Dorsolateral prefrontal cortex (tissue), 122 donors: ENCODE measurements at places on chromosomes 5 and 9.

DNA sequence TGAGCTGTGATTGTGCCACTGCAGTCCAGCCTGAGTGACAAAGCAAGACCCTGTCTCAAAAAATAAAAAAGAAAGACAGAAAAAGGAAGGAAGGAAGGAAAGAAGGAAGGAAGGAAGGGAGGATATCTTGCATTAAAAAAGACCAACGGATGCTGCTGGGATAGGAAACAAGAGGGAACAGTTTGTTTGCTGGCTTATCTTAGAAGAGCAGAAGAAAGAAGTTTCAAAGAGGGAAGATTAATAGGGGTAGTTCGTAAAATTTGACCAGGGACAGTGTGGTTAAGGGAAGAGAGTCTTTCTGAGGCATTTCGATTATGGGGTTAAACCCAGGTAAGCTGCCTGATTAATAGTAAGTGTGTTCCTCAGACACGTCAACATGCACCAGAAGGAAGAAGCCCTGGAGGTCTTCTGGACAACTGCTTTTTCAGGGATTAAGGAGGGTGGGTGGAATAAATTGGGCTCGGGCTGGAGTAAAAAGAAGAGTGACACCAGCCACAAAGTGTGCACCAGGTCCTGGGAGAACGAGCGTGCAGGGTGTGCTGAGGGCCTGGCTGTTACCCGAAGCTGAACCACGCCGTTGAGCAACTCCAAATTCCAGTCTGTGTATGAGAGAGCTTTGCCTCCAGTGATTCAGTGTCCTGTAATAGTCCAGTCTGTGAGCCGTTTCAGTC lies 24.8 kb downstream of the FYB1 start:
- no peak for DNase-seq

DNA sequence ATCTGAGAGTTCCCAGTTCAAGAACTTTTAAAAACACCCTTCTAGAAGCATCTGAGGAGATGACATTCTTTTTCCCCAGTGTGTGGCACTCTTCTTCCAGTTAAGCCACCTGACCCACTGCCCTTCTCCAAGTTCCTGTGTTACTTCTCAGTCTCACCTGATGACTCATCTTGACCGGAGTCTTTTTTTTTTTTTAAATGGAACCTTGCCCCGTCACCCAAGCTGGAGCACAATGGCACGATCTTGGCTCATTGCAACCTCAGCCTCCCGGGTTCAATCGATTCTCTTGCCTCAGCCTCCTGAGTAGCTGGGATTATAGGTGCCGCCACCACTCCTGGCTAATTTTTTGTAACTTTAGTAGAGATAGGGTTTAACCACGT lies 224.1 kb upstream of the DAB2 start:
- DNase-seq, result no peak

- DNase-seq, result no peak
These were observed 739 bp upstream of the SPINK7 start for GRCh38 chr5:148311484-148311883.

GRCh38 chr9:135920973-135921585 lies 13.7 kb upstream of the CAMSAP1 start:
- no peak for DNase-seq

DNA sequence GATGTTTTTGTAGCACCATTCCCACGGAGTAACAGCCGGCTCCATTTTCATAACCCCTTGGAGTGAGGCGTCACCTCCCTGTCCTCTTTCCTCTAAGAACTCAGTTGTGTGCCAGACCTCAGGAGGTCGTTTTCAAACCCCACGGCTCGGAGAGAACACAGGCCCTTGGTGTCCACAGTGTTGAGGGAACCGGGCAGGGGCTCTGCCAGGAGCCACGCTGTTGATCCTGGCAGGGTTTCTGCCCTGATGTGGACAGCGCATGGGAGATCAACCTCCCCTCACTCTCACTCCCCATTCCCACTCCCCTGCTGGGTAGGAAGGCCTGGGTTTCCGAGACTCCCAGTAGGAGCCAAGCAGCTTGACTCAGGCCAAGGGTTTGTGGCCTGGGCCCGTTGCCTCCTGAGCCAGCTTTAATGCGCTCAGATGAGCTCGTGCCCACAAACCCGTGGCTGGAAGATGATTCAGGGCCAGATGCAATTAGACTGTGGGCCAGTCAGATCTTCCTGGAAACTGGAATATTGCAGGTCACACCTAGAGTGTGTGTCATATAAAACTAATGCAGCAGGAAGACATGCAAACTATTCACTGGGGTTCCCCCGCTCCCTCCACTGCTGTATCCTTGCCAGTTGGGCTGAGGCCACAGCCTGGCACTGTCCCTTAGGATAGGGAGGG lies 133.4 kb downstream of the SLC12A2 start:
- DNase-seq, result no peak

DNA sequence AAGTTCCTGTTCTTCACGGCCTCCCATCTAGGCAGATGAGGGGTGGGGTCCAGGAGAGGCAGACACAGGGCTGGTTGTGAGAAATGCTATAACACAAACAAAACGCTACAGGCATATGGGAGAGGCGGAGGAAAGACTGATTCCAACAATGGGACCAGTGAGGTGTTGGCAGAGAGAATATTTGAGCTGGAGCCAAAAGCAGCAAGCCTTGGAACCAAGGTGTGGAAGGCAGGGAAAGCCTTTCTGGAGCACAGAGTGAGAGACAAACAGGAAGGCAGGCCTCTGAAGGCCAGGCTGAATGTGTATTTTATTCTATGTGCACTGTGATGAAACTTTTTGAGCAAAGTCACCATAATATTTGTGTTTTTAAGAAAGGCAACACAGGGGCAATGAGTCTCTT lies 2.9 kb downstream of the ATPSCKMT start:
- DNase-seq, result no peak

DNA sequence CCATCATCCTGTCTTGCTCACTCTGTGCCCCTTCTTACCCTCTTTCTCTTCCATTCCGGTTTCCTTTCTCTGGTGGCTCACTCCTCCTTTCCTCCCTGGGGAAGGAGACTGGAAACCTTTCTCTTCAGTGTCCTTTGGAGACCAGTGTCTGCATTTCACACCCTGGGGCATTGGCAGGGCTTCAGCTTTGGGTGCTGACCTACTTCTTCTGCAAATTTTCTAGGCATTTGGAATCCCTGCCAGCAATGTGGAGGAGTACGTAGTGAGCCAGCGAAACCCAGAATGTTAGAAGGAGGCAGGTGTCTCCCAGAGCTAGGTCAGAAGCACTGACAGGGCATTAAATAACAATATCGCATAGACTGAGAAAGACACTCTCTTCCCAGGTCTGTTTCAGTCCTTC lies 122.2 kb downstream of the SLC28A3 start:
- no peak for DNase-seq

DNA sequence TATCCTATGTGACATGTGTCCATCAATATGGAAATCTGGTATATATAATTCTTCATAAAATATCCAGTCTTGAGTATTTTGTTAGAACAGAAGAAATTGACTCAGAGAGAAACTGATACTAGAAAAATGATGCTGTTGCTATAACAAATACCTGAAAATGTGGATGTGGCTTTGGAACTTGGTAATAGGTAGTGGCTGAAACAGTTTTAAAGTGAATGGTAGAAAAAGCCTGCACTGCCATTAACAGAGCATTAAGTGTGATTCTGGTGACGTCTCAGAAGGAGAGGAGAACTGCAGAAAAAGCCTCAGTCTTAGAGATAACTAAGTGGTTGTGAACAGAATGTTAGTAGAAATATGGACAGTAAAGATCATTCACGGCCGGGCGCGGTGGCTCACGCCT lies 634.9 kb upstream of the ZNF608 start:
- DNase-seq, result no peak

- DNase-seq, result no peak
These were observed 21.1 kb upstream of the ARSI start for GRCh38 chr5:150323819-150324218.

DNA sequence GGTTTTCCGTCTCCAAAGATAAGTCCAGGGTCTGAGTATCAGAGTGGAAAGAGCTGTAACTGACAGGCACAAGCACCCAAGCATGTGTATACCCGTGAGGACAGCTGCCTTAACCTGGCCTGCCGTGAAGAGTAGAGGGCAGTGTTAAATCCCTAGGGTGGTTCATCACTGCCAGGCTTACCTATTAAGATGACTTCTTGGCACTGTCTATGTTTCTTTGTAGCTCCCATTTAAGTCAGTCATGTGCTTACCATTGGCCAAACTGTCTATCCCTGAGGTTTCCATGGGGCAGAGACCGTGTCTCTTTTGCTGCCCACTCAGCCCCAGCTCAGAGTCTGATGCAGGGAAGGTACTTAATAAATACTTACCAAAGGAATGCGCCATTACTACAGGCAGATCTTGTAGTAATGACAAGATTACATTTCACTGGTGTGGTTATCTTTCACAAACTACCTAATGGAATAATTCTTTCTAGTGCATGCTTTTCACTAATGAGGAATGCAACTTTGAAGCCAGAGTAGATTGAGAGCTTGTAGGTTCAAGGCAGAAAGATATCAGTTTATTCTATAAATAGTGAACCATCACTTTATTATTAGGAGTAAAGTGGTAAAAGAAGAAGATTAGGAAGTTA lies 64.2 kb downstream of the SNX24 start:
- DNase-seq, result no peak

GRCh38 chr5:151150471-151151262 lies 6.9 kb downstream of the ANXA6 start:
- peak; percentile 55 for DNase-seq

- DNase-seq, result no peak
These were observed 30.5 kb upstream of the DAB2IP start for GRCh38 chr9:121620777-121621449.

DNA sequence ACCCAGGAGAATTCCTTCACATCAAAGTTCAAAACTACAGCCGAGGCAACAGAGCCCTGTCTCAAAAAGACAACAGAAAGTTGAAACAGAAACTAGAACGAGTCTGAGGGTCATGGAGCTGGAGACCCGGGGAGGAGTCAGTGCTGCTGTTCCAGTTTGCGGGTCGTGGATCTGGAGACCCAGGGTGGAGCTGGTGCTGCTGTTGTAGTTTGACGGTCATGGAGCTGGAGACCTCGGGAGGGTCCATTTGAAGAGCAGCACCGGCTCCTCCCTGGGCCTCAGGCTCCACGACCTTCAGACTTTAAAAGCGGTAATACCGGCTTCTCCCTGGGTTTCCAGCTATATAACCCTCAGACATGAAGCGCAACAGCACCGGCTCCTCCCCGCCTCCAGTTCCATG lies 13.0 kb upstream of the LCN15 start:
- no peak for DNase-seq

GRCh38 chr5:107590686-107591085 lies 80.1 kb downstream of the EFNA5 start:
- no peak for DNase-seq

- no peak for DNase-seq
These were observed 11.3 kb upstream of the LOX start for GRCh38 chr5:122089096-122090013.

DNA sequence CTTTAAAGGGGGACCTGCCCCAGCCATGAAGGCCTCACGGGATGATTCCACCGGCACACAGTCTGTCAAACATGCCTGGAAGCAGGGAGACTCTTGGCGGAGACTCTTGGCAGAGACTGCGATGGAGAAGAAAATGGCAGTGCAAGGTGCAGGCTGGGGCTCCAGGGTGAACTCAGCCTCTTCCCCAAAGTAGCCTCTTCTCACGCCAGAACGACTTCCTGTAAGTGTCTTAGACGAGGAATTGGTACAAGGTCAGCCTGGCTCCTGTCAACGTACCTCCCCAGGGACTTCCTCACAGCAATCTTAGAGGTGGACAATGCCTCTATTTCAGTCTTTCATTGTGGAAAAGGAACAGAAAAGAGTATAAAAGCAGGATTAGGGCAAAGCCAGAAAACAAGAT lies 109.3 kb downstream of the UGCG start:
- no peak for DNase-seq

DNA sequence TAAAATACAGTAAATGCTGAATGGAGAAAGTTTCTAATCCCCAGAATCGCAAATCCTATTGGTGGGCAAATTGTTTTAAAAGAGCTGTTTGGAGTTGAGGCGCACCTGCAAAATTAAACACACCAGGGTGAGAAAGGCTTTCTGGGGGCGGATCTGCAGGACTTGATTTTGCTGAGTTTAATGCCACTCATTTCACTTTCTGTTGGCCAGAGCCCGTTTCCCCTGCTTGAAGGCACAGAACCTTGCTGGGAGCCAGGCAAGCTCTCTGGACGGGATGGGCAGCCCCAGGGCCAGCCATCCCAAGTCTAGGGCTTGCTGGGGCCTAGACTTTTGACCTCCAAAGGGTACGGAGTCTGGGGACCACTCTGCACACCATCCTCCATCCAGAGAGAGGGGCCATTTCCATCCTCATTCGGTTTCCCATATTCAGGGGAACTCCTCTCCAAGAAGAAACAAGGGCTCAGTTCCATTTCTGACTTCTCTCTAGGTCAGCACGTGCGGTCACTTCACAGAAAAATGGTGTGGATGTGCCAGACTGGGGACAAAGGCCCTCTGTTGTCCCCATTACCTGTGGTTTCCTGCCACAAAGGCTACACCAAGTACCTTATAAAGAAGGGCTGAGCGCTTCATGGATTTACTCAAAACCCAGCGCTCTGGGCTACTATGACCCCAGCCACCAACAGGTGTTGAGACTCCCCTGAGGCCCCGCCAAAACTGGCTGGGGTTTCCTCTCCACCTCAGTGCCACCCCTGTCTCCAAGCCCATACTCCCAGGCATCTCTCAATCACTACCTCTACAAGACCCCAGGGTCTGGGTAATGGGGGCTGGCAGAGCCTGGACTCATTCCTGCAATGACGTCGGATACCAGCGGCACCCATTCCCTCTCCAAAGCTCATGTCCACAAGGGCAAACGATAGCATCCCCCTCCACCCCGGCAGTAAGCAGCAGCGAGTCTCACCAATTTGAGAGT lies 170.0 kb downstream of the AUH start:
- no peak for DNase-seq
